Upper lobe of left lung (tissue), 6 donors: ENCODE measurements at places on chromosomes 2 and 18.
A peak's percentile ranks its signal among the peaks of the same experiment; 100 is the strongest.

DNA sequence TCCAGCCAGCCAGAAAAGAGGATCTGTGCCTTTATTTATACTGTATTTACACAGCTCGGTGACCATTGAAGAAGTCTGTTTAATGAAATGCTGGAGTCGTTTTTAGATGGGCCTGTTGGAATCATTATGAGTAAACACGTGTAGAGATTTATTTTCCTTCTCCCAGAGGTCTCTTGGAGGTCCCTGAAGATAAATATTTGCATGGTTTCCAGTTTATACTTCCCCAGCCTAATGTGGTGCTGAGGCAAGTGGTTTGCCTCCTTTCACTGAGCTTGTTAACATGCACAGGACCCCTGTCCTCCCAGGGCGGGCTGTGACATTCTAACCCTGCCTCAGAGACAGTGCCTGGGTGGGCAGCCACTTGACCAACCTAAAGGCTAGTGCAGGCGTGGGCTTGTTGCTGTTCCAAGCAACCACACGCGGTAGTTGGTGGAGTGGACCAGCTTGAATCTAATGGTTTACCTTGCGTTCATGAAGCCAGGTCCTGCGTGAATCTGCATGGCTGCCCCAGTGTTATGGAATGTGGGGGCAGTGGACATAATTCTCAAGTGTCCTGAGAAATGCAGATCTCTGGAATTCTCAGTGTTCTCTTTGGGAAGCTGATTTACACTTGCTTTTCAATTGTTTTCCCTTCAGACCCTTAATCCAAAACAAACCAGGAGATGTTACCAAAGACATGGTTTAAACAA lies 130.2 kb upstream of the DLX2 start:
- no peak for DNase-seq

DNA sequence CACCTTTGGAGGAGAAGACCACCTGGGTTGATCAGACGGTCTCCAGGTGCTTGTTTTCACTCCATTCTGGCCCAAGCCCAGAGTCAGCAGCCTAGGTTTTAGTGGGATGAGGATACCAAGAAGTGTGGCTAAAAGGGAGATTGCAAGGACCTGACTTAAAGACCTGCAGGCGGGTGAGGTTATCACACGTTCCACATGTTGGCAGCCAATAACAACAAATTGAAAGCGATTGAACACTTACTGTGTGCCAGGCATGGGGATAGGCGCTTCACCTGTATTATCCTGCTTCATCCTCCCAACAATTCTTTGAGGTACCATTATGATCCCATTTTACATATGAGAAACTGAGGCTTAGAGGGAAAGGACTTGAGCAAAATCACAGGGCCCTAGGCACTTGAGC lies 5.0 kb downstream of the ARL4C start:
- no peak for DNase-seq

DNA sequence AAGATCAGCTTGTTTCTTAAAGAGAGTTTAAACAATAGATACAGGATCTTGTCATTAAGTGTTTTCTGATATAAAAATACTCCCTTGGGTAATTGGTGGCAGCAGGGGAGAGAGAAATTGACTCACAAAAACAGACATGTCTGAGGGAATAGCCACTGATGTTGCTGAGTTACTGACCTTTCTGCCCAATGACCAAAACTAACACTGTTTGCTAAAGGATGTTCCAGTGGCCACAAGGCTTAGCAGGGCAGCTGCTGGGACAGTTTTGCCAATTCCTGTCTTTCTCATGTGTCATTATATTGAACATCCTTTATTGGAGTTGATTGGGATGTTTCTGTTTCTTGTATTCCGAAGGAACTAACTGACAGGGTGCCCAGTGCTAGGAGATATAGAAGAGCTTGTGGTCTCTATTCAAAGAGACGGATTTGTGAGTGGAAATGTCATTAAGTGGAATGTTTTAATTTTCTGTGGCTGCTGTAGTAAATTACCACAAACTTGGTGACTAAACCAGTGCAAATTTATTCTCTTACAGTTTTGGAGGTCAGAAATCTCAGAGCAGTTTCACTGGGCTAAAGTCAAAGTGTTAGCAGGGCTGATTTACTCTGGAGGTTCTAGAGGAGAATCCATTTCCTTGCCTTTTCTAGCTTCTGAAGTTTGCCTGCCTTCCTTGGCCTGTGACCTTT lies 124.8 kb upstream of the RMDN2 start:
- DNase-seq: no peak

DNA sequence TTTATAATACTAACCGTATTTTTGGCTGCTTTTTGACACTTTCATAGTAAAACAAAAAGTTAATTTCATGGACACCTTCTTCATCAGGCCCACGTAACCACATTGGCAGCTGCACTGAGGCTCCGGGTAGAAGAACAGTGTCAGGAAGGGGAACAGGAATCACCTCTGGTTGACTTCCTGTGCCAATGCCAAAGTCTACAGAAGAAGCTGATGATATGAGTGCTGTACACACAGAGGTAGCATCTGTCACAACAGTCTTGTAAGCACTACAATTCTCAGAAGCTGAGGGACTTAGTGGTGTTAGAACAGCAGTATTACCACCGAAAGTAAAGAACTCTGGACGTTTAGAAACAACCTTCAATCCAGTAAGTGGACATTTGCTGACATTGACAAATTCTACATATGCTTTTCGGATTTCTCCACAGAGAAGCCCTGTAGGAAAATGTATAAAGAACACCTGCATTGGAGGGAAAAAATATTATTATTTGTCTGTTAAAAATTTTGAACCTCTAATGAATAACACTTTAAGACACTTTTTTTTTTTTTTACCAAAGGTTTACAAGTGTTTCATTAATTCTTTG lies 85.3 kb downstream of the TRAPPC8 start:
- DNase-seq: no peak

- no peak for DNase-seq
Observed at GRCh38 chr2:51812138-51812866, 780.4 kb upstream of the NRXN1 start.

DNA sequence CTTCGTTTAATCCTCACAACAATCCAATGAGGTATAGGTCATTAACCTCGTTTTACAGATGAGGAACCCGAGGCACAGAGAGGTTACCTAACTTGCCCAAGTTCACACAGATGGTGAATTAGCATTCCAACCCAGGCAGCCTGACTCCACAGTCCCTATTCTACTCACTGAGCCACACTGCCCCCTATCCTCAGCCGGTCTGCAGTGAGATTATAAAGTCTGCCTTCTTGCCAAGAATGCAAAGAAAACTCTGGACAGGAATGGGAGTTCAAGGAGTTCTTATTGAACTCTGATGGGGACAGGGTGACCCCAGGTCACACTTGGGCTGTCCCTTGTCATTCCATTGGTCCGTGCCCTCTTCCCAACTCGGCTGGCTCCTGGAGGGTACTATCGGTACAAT lies 118.1 kb upstream of the MSH6 start:
- DNase-seq: no peak

GRCh38 chr2:206670531-206671319 lies 28.4 kb downstream of the FAM237A start:
- DNase-seq: no peak

DNA sequence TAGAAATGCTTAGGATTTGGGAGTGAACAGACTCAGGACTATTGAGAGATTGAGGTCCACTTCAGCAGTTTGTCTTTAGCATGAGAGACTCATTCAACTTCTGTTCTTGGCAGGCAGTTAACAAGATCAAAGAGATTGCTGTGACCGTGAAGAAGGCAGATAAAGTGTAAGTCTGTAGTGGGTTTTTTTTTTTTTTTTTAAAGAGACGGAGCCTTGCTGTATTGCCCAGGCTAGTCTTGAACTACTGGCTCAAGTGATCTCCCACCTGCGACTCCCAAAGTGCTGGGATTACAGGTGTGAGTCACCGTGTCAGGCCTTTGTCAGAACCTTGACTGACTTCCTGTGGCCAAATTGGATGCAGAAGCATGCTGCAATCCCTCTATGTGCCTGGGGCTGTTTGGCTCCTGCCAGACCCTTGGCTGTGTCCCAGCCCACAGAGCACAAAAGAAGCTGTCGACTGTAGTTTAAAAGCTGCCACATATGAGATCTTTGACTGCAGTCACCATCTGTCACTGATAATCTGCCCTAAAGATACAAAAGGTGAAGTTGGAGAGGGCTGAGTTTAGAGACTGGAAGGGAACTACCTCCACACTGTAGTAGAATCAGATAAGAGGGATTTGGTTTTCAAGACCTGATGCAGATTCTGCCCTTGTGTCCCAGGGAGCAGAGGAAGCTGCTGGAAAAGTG lies 9.9 kb downstream of the CCT7 start:
- DNase-seq: peak; percentile 53

DNA sequence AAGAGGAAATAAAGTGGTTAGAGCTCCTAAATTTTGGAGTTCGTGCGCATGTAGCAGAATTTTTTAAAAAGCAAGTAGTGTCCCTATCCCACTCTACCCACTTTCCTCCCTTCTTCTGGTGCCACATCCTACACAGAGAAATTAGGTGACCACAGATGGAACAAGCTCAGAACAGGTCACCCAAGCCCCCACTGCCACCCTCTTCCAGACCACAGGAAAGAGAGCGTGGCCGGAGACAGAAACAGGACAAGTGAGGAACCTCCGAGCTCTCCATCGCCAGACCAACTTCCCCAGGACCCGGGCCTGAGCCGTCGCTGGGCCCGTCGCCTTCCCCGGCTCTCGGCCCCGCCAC lies 433 bp downstream of the NPC1 start:
- DNase-seq: no peak

GRCh38 chr2:226295123-226295522 lies 504.5 kb downstream of the IRS1 start:
- no peak for DNase-seq

GRCh38 chr18:51513517-51513916 lies 316.0 kb upstream of the MEX3C start:
- DNase-seq: no peak

GRCh38 chr2:238097988-238098871 lies 1.9 kb upstream of the ESPNL start:
- DNase-seq: peak; percentile 43

DNA sequence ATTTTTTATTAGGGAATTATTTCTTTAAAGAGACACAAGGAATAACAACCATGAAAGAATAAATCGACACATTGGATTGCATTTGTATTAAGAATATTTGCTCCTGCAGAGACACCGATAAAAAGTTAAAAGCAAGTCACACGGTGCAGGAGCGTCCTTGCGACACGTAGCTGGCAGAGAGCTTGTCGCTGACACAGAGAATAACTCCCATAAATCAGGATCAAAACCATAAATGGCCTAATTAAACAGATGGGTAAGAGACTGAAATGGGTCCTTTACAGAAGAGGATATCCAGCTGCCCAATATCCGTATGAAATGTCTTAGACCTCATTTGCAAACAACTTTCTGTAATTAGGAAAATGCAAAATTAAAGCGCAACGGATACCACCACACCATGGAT lies 126.1 kb upstream of the SNTG2 start:
- DNase-seq: no peak
